Activated CD8-positive, alpha-beta memory T cell treated with anti-CD3 and anti-CD28 coated beads for 4 hours (primary cell): ENCODE measurements at places on chromosomes 13 and 19.

GRCh38 chr19:48804496-48804895 is 6.3 kb downstream of the BCAT2 start:
- no peak for DNase-seq

DNA sequence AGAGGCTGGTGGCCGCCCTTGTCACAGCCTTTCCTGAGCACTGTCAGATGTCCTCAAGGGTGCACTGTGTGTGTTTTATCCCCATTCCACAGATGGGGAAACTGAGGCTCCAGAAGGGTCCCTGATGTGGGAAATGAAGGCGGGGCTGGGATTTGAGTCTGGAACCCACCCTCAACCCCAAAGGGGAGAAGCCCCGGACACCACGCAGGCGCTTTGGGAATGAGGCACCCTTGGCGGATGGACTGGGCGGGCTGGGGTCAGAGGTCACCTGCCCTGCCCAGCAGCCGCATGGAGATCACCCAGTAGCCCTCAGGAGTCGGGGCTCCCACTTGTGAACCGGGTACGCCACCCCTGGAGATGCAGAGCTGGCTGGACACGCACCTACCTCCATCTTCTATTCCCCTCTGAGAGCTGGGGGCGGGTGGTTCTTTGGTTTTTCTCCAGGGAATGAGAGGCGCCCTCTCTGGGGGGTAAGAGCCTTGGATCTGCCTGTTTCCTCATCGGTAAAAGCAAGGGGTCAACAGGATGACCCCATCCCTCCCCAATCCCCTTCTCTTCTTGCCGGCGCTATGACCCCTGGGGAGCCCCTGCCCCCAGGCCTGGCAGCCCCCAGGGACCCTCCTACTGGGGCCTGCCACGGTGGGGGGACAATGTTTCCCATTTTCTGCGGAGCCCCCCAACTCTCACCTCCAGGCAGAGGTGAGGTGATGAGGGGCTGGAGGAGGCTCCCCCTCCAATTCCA is 8.3 kb upstream of the ONECUT3 start:
- DNase-seq, result no peak

DNA sequence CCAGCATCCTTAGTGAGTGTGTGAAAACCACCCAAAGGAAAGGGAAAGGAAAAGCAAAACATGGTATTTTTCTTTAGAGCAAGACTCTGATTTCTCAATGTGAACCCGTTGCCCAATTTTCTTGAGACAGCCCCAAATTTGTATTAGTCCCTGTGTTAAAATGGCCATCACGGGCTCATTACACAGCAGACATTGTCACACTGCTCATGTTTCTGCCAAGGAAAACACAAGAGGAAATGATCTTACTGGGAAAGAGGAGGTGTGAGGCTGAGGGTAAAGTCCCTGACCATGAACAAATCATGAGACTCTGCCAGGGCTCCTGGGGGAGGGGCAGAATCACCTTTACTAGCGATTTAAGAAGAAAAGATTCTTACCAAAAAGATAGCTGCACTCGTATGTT is 54.4 kb downstream of the FAM124A start:
- DNase-seq, result no peak

GRCh38 chr19:1136201-1136600 is 32.4 kb downstream of the GPX4 start:
- no peak for DNase-seq

GRCh38 chr13:80180740-80181355 is 160.1 kb downstream of the SPRY2 start:
- DNase-seq, result no peak

- DNase-seq, result no peak
Measured at GRCh38 chr19:3186891-3187661, 1.3 kb downstream of the NCLN start.

DNA sequence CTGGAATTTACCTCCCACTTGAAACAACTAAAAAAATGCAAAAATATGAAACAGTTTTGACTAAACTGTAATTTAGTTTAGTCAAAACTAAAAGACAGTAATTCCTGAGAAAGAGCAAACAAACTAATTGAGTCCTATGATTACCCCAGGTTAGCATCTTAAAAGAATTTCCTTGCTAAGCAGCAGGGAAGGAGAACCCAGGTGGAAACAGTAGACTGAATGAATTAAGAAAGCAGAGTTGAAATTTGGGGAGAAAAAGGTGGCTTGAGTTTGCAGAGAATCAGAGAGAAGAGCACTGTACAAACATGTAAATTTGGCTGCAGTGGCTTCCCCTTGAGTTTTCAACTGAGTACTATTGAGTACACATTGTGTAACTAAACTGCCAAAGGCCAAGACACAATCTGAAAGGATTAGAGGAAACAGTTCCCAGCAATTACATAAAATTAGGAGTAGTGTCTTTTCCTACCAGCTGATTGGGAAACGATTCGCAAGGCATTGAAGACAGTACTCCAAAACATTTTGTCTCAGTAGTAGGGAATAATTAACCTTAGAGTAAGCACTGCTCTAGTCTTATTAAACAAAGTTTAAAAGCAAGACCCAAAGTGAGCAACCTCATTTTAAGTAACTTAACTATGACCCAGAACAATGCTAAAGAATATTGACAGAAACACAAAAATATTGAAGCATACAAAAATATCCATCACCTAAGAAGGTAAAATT is 820.5 kb downstream of the DACH1 start:
- DNase-seq, result no peak

DNA sequence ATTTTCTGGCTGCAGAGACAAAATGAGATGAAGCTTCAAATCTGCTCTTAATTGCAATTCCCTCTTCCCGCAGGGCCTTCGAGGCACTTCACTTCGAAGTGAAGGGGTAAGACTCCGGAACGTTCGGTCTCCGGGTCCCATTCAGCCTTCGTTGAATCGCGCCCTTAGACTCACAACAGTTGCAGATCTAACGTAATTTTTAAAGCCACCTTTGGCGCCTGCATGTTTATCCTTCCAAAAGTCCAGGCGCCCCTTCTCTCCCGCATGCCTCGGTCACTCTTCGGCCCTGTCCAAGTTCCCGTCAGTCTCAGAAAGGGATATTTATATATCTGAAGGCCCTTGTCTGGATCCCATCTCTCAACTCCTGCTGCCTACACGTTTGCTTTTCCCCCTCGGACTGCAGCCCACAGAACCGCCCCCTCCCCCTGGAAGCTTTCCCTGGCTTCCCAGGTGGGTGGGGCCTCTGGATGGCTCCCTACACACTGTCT is 915 bp upstream of the KCTD12 start:
- DNase-seq, result no peak

- DNase-seq, result no peak
Measured at GRCh38 chr19:37197768-37198167, 12.6 kb downstream of the ZNF585B start.

DNA sequence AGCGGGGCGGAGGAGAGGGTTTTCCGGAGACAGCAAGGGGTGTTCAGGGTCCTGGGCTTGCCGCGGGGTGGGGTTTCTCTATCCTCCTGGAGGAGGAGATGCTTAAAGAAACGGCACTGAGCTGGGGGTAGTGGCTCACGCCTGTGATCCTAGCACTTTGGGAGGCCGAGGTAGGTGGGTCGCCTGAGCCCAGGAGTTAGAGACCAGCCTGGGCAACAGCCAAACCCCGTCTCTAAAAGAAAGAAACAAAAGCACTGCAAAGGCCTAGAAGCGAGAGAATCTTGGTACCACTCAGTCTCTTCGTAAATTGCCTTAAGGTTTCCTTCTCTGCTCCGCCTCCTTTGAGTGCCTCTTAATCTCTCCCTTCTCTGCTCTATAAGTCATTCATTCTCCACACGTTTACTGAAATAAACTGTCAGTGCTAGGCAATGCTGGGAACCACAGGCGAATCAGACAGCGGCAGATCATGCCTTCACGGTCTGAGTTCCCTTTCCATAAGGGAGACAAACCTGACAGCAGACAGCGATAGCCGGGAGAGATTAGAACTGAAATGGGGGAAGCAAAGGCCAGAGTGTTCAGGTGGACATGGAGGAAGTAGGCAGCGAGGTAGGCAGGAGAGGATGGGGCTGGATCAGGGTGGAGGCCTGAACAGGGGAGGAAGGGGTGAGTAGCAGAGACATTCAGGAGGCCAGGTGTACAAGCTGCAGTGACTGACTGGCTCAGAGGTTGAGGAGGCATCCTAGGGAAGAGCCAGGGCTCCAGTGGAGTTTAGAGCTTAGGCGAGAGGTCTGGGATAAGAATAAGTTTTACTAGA is 580 bp downstream of the EIF3K start:
- no peak for DNase-seq

GRCh38 chr19:42095814-42096230 is 19.9 kb downstream of the ZNF574 start:
- no peak for DNase-seq

- DNase-seq, result no peak
Measured at GRCh38 chr13:44274771-44275205, 98.8 kb upstream of the SERP2 start.

DNA sequence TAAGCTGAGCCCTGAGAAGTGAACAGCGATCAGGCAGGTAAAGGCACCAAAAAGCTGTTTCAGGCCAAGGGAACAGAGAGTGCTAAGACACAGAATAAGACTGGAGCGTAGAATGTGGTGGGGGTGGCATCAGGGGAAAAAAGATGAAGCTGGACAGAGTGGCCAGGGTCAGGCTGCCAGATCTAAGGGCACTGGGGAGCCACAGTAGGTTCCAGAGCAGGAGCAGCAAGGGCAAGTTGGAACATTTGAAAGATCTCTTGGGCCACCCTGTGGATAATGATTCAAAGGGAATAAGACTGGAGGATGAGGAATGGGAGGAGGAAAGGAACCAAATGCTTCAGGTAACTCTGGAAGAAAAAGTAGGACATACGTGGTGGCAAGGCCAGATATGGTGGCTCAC is 6.5 kb upstream of the PLIN3 start:
- no peak for DNase-seq

DNA sequence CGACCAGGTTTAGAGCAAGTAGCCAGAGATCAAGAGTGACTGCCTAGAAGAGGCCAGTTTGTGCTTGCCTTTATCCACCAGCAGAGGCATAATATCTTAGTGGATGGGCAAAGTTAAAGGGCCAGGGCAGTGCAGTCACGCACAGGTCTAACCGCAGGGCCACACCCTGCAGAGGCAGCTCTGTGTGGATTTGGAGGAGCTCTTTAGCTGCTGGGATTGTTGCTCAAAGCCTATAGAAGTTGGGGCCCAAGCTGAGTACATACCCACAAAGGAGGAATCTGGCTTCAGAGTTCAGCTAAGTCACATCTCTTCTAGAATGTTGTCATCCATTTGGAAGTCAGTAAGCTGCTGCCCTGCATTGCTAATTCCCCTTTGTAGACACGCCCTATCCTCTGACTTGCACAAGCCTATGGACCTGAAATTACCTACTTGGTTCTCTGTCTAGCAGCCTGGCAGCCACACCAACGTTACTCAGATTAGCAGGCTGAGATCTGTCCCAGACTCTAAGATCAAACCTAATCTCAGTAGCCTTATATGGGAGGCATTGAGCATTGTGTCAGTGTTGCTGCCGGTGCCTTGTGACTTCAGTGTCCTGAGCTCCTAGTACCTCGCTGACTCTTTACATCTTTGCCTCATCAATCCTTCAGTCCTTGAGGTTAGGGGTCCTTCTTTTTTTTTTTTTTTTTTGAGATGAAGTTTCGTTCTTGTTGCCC is 102.9 kb upstream of the STARD13 start:
- DNase-seq, result no peak

- DNase-seq, result no peak
Measured at GRCh38 chr13:110944121-110944967, 29.5 kb upstream of the ANKRD10 start.

DNA sequence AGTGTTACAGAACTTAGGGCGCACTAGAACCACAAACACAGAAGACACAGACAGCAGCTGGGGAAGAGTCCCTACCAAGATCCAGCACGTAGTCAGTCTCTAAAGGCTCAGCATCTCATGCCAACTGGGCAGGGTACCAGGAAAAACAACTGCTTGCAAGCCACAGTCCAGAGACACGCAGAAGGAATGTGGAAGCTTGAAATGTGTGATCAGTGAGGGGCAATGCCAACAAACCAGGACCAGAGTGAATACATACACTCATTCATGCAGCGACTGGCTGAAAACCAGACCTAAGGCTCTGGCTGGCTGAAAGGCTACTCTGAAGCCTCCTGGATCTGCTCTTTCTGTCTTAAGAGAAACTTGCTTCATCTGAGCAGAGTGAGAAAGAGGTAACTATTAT is 1484.8 kb downstream of the EFNB2 start:
- DNase-seq, result no peak

DNA sequence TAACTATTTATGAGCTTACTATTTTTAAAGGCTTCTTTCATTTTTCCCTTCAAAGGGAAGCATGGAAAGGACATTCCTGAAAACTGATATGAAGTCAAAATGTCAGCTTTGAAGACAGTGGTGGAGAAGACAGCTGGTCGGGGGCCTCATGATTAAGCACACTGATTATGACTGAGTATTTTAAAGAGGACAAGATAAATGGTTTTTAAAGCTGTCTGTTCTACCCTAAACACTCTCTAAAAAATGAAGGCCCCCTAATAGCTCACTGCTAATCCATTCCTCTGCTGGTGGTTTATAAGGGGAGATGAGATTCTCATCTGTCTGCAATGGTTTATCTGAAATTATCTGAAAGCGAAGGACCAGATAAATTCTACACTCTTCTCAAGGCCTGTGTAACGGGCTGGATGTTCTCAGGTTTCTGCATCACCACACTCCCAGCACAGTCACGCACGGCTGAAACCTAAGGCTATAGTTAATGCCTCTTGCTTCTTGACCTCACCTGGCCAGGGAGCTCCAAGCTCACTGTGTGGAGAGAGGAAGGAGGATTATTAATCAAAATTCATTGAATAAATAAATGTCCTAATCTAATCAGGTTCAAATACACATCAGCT is 86.9 kb upstream of the DOCK9 start:
- no peak for DNase-seq

DNA sequence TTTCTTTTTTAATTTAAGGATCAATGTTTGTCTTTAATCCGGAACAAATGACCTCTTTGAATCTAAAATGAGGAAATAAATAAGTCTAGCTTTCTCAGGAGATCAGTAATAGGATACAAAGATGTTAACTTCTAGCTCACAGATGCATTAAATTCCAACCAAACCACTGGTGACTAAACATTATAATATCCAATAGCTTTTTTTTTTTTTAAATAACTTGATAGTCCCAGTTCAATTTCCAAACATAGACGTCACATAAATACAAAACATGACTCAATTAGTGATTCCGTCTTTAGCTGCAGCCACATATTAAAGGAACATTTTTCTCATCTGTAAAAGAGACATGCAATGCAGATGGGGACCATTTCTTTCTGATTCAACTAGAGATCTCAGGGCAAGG is 390.5 kb upstream of the PCDH9 start:
- DNase-seq, result no peak

- no peak for DNase-seq
Measured at GRCh38 chr13:95038949-95039348, 262.3 kb downstream of the ABCC4 start.

GRCh38 chr19:55592391-55593090 is 6.8 kb downstream of the FIZ1 start:
- no peak for DNase-seq

GRCh38 chr19:15468675-15469512 is 4.5 kb upstream of the RASAL3 start:
- DNase-seq, result no peak
